Tibial artery (tissue), 4 donors: ENCODE measurements at places on chromosomes 2 and 18.

GRCh38 chr18:55886886-55887285 lies 298.9 kb upstream of the TCF4 start:
- no peak for DNase-seq

DNA sequence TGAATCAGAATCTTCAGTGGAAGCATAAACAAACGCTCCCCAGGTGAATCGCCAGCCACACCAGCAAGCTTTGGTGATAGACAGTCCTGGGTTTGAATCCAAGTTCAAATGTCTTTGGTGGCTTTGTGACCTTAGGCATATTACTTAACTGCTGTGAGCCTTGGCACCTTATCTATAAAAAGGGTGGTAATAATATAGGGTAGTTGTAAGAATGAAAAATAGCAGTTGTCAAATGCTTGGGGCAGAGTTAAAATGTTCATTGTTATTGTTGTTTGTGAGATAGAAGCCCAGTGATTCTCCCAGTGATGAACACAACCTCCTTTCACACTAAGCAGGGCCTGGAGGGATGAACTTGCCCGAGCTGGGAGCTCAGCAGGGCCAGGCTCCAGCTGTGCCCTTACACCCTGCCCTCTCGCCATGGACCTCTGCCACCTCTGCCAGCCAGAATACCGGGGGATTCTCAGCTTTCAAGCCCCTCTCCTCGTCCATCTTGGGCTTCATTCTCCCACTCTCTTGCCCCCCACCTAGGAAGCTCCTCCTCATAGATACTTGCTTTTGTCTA lies 6.1 kb upstream of the TMBIM1 start:
- no peak for DNase-seq

- DNase-seq: no peak
Observed at GRCh38 chr2:68757081-68757480, 22.5 kb downstream of the ARHGAP25 start.

GRCh38 chr2:65504201-65504600 lies 71.8 kb upstream of the SPRED2 start:
- DNase-seq: no peak

- no peak for DNase-seq
Observed at GRCh38 chr2:138994502-138994901, 214.3 kb upstream of the NXPH2 start.

DNA sequence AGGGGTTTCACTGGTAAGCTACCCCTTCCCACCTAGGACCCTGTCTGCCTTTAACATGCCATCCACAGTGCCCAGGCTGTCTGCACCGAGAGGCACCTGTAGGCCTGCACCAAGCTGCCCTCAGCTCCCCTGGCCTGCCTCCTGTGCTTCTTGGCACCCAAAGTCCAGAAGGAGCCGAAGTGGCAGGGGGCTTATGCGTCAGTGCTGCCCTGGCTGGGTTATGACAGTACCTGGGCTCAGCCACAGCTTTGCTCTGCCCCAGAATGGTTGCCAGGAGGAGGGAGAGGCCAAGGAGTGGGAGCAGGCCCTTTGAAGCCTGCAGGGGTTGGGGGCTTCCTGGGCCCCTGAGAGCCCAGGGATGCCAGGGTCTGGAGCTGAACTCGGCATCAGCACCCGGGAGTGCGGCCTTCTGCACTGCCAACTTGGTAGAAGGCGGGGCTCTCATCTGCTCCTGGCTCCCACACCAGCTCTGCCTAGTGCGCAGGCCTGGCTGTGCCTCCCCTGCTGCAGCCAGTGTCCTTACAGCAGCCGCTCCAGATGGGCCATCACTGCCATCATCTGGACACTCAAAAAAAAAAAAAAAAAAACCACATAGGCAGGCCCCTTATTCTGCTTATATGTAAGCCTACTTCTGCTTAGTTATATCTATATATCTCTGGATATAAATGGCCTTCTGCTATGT lies 155.4 kb downstream of the THSD7B start:
- no peak for DNase-seq

DNA sequence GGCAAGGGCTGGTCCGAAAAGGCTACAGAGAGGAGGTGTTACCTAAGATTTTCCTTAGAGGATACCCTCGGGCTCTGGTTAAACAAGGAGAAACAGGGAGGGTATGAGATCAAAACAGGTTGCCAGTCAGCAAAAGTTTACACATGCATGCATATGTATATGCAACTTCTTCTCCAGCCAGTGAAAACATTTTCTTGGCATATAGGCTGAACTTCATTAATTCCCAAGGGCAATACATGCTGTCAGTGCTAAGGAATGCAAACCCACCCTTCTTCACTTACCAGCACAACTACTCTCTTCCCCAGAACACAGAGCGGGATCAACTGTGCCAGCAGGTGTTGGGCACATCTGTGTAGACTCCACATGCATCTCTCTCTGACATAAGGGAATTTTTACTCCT lies 176.0 kb downstream of the GFPT1 start:
- no peak for DNase-seq

- DNase-seq: no peak
Observed at GRCh38 chr2:40455661-40456060, 3.8 kb upstream of the SLC8A1 start.

- peak; percentile 61 for DNase-seq
Observed at GRCh38 chr2:84458551-84459017, 496 bp downstream of the SUCLG1 start.

- DNase-seq: no peak
Observed at GRCh38 chr2:172978063-172978383, 97.6 kb upstream of the MAP3K20 start.

DNA sequence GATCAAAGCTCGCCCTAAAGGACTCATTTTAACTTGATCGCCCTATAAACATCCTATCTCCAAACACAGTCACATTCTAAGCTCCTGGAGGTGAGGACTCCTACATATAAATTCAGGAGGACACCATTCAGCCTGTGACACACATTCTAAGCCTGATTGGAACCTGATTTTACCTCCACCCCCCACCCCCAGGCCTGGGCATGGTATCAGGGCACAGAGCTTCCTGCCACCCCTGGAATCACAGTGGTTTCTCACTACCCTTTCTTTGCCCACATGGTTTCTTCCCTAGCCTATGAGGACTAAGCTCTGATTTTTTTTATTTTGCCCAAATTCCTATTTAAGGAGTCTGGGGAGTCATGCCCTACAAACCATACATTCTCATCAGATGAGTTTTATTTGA lies 428.1 kb upstream of the ID2 start:
- DNase-seq: no peak

- DNase-seq: peak; percentile 42
Observed at GRCh38 chr2:38722271-38723061, 28.7 kb downstream of the SRSF7 start.

- DNase-seq: no peak
Observed at GRCh38 chr2:177262092-177262491, 2.4 kb downstream of the NFE2L2 start.

GRCh38 chr2:120341977-120342376 lies 4.0 kb upstream of the INHBB start:
- no peak for DNase-seq

GRCh38 chr2:237217995-237218616 lies 132.4 kb downstream of the COPS8 start:
- no peak for DNase-seq

DNA sequence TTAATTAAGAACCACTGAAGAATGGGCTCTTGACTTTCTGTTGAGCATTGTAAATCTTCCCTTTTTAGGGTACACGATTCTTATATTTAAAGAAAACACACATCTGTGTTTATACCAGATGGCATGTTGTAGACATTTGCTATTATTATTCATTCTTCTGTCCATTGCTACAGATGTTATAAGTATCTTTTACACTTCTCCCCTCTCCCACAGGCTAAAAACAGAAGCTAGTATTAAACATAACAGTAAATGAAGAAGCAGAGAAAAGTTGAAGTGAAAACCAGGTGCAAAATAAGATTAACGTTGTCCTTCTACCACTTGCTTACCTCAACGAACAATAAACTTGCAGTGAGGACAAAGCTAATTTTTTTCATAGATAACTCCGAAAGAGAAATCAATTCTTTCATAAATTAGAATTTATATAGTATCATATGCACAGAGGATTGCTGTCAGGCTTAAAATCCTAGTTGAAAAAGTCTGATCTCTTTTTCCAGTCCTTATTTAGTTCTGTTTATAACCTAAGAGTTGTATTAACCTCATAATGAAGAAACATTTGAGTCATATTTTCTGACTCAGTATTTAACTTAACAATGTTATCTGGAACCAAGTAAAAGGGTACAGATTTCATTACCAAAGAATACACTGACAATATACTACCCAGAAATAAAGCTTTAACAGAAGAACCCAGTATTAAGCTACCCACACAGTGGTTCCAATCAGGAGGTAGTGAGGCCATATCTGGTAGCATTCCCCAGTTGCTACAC lies 16.4 kb upstream of the ZNF385B start:
- DNase-seq: no peak

DNA sequence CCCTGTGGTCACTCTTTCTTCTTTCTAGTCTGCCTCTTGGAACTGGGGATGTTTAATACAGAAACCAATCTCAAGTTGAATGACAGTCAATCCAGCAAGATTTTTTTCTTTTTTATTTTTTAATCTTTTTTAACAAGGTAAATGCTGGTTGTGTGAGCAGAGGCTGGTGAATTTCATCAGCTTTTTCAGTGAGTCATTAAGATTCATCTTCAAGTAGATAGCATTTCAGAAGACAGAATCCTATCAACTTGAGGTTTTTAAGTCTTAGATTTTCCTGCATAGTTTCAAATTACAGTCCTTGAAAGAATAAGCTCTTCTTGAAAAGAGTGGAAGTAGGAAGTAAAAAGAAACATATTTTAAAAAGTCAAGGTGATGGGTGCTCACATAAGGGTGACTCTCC lies 12.4 kb downstream of the SLC8A1 start:
- DNase-seq: no peak

- no peak for DNase-seq
Observed at GRCh38 chr2:65678779-65679391, 246.5 kb upstream of the SPRED2 start.

DNA sequence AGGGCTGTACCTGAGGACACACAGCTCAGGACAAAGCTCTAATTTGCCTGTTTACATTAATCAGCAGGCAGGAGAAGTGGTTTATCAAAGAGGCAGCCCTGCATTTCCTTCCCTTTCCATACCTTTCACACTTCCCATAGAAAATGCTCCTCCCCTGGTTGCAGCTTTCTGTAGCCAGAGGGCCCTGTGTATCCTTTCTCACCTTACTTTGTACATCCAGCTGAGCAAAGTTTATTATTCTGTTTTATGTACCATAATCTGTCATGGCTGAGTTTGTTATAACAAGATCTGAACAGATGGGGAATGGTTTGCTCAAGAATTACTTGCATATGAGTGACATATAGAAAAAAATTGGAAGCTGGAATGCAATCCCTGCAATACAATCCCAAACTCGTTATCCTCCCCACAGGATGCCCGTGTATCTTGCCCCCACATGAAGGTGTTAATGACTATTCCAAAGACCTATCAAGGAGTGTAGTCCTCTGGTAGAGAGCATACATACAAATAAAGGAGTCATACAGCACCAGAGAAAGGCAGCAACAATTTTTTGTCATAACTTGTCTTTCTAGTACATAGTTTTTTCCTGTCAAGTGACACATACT lies 1025.8 kb upstream of the KLHL29 start:
- DNase-seq: no peak

GRCh38 chr2:112121682-112122254 lies 16.4 kb upstream of the FBLN7 start:
- DNase-seq: no peak
